ENCODE measurements at places on chromosomes 12 and 14. TPM values are rescaled to one million over a fixed set of nuclear protein-coding genes. Genes with fewer than 3 reads are reported as not detected.

DNA sequence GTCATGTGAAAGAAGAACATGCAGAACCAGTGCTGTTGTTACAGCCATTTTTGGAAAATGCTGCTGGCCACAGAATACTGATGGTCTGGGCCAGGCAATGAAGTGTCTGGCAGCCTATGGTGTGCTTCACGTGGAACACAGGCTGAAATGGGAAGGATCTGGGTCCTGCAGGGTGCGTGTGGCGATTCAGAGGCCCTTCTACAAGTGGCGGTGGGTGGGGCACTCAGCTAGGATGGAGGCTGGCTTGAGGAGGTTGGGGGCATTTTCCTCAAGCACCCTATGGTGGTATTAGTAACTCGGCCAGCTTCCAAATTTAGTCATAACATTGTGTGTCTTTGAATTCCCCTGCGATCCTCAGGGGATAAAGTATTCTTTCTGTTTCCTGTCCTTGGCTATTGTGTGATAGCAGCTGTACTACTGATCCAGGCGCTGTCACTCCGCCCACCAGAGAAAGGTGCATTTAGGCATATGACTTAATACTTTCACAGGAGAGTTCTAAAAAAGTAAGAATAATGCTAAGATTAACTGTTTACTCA is 9.2 kb upstream of the RAD52 start:
- no peak for DNase-seq
- H3K27me3 ChIP-seq: no peaks in the 10 kb centered on the region

SDSL gene
- 10.3 TPM for total RNA-seq

- no peaks in the 10 kb centered on the region for H3K36me3 ChIP-seq
- no peaks in the 10 kb centered on the region for H3K27me3 ChIP-seq
- DNase-seq: no peak
- H3K27ac ChIP-seq: no peak overlapping the region
- H3K4me1 ChIP-seq: peaks cover 10% of the 10 kb centered on the region
Measured at GRCh38 chr12:93369505-93369904, 8.2 kb upstream of the NUDT4 start.

FAM90A1 gene
- not detected for total RNA-seq

DNA sequence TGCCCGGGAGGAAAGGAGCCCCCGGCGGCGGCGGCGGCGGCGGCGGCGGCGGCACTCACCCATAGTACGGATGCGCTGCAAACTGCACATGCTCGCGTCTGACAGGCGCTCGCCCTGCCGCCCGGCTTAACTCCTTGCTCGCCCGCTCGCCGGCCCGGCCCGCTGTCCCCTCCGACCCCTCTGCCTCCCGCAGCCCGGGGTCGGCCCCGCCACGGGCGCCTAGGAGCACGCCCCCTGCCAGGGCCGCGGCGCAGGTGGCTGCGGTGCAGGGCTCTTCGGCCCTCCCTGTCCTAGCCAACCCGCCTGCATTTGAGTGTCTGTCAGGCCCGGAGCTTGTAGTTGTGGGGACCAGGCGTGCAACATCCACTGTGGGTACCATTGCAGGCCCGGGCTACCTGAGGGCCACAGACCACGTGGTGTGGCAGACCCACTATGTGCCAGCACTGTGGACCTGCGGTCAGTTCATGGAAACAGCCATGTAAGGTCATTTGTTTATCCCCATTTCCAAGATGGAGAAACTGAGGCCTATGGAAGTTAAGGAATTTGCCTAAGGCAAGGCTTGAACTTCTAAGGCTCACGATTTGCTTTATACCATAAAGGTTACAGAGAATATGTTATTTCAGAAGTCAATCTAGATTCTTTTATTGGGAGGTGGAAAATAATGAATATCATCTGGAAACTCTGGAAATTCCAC is 17.6 kb upstream of the PLEKHH1 start:
- peaks cover 21% of the 10 kb centered on the region for H3K27me3 ChIP-seq
- H3K4me1 ChIP-seq: peaks cover 22% of the 10 kb centered on the region
- no peak for DNase-seq
- H3K27ac ChIP-seq: no peak overlapping the region
- H3K4me3 ChIP-seq: peak overlapping the region; percentile 93

ADAM20 gene
- total RNA-seq: 0.08 TPM

DNA sequence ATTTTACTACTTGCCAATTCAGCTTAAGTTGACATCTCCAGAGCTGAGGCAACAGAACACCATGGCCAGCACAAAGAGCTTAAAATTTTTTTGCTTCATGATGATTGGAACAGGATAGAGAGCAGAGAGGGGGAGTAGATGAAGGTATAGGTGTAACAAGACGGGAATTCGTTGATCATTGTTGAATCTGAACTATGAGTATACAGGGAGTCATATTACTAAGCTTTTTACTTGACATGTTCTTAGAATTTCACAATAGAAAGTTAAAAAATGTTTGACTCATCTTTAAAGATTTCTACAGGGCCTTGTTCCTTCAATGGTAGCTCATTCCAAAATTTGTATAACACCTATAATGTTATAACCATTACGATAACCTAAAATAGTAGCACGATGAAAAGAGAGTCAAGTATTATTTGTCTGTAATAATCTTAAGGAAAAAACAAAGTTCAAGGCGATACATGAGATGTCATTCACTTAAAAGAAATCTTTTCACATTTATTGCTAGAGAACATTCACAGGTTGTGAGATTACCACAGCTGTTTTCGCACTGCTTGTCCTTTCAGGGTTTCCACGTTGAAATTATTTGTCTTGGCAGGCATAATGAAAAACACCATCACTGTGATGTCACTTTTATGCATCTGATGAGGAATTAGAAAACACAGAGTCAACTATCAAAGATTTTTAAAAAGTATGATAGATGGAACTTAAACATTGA is 33.9 kb downstream of the SPX start:
- DNase-seq: no peak
- no peaks in the 10 kb centered on the region for H3K4me1 ChIP-seq
- no peaks in the 10 kb centered on the region for H3K27me3 ChIP-seq
- H3K4me3 ChIP-seq: no peak overlapping the region
- H3K27ac ChIP-seq: no peak overlapping the region

GRCh38 chr12:62635649-62636048 is 169.0 kb downstream of the MON2 start:
- H3K27me3 ChIP-seq: no peaks in the 10 kb centered on the region
- no peak overlapping the region for H3K27ac ChIP-seq
- no peak for DNase-seq
- H3K4me1 ChIP-seq: peaks cover 9% of the 10 kb centered on the region
- no peaks in the 10 kb centered on the region for H3K36me3 ChIP-seq

DNA sequence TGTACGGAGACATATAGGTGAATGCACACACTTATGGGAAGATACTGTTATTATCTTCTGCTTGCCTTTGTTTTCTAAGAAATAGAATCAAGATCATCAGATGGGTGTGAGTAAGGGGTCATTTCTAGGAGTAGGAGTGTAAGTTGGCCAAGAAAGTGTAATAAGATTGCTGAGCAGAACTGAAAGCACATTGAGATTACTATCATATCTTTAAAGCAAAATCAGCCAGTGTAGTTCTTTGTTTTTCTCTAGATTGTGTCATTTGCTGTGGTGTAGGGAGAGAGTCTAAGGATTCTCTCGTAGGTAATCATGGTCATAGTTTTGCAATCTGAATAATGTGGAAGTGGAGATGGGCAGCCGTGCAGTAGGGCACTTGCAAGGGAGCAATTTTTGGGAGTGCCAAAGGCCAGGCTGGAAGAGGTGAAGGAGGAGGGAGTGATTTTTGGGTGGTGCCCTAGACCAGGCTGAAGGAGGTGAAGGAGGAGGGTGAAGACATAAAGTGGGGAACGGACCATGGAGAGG is 131.6 kb downstream of the RGS6 start:
- no peak overlapping the region for H3K4me3 ChIP-seq
- H3K4me1 ChIP-seq: no peaks in the 10 kb centered on the region
- H3K27me3 ChIP-seq: peaks cover 3% of the 10 kb centered on the region
- no peak overlapping the region for H3K27ac ChIP-seq

- H3K4me3 ChIP-seq: no peak overlapping the region
- H3K4me1 ChIP-seq: peaks cover 5% of the 10 kb centered on the region
- no peak overlapping the region for H3K27ac ChIP-seq
- DNase-seq: no peak
- no peaks in the 10 kb centered on the region for H3K36me3 ChIP-seq
- H3K27me3 ChIP-seq: no peaks in the 10 kb centered on the region
Measured at GRCh38 chr12:6396031-6396430, 12.1 kb downstream of the LTBR start.

GRCh38 chr14:50008974-50009373 is 107.4 kb downstream of the VCPKMT start:
- no peaks in the 10 kb centered on the region for H3K27me3 ChIP-seq
- no peak for DNase-seq
- peaks cover 9% of the 10 kb centered on the region for H3K4me1 ChIP-seq
- H3K36me3 ChIP-seq: no peaks in the 10 kb centered on the region
- H3K27ac ChIP-seq: peak overlapping the region; percentile 8
- H3K4me3 ChIP-seq: no peak overlapping the region

GAS2L3 gene
- 14.9 TPM for total RNA-seq
